ENCODE measurements at places on chromosomes 3 and 15.

GRCh38 chr3:108518895-108519294 lies 8.5 kb upstream of the MYH15 start:
- DNase-seq, result no peak

- no peak for DNase-seq
Measured at GRCh38 chr3:69130689-69131088, 8.3 kb upstream of the LMOD3 start.

DNA sequence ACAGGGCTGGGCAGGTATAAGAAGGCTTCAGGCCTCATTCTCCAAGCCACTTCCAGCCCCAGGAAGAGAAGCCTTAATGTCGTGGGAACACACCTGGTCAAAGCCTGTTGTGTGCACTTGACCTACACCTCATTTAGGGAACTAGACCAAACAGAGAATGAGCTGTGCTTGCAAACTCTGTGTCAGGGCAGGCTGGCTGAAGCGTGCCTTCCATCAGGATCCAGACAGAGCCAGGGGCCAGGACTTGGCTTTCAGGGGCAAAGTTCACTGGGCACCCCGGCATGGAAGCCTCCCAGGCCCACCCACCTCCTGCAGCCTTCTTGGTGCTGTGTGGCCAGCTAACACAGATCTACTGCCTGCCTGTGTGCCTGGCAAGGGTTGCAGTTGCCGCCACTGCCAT lies 11.5 kb downstream of the RBPMS2 start:
- no peak for DNase-seq

GRCh38 chr3:131957511-131957910 lies 77.3 kb downstream of the CPNE4 start:
- DNase-seq, result no peak

- no peak for DNase-seq
Measured at GRCh38 chr3:105351821-105352220, 14.9 kb upstream of the ALCAM start.

GRCh38 chr3:184227481-184227935 lies 1.9 kb upstream of the VWA5B2 start:
- DNase-seq, result peak; percentile 33

DNA sequence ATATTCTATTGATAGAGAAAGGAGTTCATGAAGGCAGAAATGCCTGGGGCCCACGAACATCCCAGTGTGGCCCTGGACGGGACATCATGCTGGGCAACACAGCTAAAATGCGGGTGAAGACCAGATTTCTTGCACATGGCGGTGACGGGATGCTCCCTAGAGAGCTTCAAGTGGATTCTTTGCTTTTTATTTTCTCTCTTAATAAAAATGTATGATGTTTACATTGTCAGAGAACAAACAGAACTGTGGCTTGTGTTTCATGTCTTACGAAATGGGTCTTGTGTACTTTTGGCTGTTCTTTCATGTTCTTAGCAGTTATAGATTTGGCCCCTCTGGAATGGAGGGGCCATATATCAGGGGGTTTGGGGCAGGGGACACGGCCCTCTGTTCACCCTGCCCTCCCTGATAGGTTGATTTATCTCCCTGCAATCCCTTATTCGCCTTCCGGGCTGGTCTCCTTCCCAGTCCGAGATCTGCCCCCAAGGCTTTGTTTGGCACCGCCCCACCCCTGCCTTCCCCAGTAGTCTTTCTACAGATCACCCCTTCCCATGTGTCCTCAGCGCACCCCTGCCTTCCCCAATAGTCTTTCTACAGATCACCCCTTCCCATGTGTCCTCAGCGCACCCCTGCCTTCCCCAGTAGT lies 68.7 kb upstream of the CGNL1 start:
- DNase-seq, result no peak

DNA sequence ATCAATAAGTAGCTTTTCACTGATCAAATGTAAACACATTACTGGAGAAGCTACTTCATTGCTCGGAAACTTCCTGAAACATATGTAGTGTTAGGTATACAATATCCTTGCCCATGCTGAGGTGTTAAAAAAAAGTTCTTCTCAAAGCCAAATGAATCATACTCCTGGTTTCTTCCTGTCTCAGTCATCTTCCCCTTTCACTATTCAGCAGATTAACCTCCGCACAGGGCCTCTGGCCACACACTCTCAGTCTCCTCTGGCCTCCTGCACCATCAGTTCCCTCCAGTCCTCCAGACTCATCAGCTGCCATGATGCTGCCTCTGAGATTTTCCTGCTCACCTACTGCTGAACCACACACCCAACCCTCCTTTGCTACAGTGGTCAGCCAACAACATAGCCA lies 70.5 kb upstream of the BOC start:
- DNase-seq, result no peak

DNA sequence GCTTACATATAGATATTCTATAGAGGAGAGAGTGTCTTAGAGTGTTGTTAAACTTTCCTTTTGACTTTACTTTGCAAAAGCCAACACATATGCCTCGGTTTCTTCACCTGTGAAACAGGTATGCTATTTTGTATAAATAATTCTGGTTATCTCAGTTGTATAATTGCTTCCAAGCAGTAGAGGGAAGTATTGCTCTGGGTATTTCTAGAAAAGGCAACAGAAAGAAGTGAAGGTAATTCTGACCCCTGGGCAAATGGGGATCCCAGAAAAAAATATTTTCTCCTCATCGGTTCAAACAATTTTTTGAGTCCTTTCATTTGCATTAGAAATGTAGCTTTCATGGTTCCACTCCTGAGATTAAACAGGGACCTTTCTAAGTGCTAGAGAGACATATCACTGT lies 216.5 kb upstream of the SEMA6D start:
- DNase-seq, result no peak
